ENCODE measurements at places on chromosomes 7 and 10.

- no peak for DNase-seq
Observed at GRCh38 chr10:89348481-89348880, 20.7 kb downstream of the IFIT3 start.

DNA sequence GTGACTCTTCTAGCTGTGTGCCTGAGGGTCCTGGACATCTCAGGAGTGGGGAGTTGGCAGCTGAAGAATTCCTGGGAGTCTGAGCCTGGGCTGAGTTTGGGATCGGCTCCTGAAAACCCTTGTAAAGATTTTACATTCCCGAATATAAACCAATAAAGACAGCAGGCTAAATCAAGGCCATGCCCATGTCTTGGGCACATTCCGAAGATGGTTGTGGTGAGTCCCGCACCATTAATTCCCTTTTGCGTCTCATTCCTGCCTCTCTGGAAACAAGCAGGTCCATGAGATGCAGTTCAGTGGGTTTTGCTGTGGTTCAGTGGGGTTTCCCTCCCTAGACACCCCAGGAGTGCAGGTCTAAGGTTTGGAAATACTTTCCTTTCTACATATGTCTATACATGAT is 90.9 kb downstream of the COL26A1 start:
- DNase-seq = no peak

DNA sequence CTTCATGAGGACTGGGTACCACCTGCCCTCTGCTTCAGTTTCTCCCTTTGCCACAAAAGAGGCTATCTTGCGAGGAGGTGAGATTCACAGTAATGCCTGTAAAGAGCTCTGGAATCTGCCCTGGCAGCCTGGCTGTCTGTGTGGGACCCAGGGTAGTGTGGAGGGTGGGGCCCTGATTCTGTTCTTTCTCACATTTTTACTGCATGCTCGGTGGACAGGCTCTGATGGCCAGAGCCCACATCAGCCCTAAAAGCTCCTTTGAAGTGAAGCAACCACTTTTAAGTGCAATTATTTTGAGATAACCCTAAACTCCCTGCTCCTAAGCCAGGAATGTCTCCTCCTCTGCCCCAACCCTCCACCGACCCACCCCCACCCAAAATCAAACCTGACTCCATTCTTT is 92.1 kb upstream of the PODXL start:
- no peak for DNase-seq

DNA sequence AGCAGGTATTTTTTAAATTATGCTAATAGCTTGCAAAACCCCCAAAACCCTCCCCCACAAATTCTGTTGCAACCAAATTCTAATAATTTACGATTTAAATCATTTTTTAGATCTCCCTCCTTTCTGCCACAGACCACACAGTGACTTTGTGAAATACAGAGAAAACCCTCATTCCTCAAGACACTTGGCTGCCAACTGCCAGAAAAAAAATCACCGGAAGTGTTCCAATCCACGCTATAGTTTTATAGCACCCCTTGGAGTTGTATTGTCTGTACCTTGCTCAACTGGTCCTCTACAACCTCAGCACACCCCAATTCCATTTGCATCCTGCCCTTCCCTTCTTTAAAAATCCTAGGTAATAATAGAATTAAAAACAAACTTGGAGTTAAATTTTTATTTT is 560.1 kb downstream of the PARD3 start:
- DNase-seq = no peak

DNA sequence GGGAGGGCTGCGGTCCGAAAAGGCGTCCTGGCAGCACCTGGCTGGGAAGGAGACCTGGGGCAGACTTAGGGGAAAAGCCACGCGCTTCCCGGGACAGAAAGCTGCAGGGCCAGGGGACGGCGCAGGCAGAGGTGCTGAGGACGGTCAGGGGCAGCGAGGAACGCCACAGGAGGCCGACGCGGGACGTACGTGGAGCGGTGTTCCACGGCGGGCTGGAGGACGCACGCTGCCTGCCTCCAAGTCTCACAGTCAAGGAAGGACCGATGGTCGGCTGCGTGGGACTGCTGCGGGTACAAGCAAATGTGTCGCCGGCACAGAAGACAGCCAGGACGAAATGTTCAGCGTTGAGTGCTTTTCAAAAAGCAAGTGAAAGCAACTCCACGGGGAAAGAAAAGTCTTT is 245.2 kb downstream of the ELFN1 start:
- no peak for DNase-seq

All from CD4-positive, alpha-beta T cell treated with Interleukin-15 for 1 hour (primary cell).